ENCODE measurements at places on chromosomes 6 and 20. TPM values are rescaled to one million over a fixed set of nuclear protein-coding genes. Genes with fewer than 3 reads are reported as not detected.
A peak's percentile ranks its signal among the peaks of the same experiment; 100 is the strongest.

DNA sequence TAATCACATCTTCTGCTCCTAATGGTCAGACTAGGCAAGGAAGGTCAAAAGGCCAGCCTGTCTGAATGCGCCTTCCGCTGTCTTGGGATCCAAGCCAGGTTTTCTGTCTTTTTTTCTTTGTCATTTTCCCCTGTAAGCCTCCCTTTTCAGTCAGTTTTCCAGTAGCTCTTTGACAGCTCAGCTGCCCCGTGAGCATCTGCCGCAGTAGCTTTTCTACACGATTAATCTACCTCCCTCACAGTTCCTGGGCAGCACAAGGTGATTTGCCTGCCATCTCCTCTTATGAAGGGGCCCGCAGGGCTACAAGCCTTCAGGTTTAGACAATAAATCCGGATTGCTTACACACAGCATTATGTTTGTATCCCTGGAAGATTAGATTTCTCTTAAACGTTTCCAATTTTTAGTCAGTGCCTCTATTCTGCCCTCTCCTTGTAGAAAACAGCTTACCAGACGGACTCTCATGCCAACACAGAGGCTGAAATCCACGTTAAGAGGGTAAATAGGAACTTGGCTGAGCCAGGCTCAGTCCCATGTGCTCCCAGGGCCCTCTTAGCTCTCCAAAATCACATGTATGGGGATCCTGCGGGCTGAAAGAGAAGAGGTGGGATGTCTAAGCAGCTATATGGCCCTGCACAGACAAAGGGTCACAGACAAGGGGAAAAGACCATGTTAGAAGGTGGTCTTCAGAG is 77.2 kb downstream of the LY86 start:
- DNase-seq, result no peak
- peaks cover 47% of the 10 kb centered on the region for H3K27me3 ChIP-seq
- no peaks in the 10 kb centered on the region for H3K36me3 ChIP-seq
- H3K4me1 ChIP-seq, result no peaks in the 10 kb centered on the region

BPIFA1 gene
- total RNA-seq, result not detected

DNA sequence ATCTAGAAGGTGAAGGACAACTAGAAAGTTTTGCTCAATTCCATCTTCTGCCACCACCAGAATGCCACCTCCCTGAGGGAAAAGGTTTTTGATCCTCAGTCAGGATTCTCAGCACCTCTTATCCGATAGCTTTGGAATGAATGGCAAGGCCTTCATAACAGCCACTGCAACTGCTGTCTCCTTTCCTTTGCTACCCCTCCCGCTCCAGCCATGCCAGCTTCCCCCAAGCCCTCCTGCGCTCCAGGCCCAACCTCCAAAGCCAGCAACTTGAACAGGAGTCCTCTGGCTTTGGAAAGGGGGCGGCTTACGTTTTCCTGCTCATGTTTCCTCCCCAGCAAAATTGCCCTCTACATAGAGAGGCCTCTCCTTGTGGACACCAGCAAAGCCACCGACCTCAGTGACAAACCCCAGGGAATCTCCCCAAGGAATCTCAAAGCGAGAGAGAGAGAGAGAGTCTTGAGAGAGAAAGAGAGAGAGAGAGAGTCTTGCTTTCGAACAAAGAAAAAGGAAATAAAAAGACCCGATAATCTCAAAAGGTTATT is 420 bp upstream of the BTN2A1 start:
- peak overlapping the region; percentile 7 for H3K27ac ChIP-seq
- H3K4me3 ChIP-seq, result peak overlapping the region; percentile 78
- no peak for DNase-seq
- H3K27me3 ChIP-seq, result no peaks in the 10 kb centered on the region
- H3K4me1 ChIP-seq, result peaks cover 21% of the 10 kb centered on the region
- H3K36me3 ChIP-seq, result peaks cover 18% of the 10 kb centered on the region

FAM217A gene
- total RNA-seq, result not detected

DNA sequence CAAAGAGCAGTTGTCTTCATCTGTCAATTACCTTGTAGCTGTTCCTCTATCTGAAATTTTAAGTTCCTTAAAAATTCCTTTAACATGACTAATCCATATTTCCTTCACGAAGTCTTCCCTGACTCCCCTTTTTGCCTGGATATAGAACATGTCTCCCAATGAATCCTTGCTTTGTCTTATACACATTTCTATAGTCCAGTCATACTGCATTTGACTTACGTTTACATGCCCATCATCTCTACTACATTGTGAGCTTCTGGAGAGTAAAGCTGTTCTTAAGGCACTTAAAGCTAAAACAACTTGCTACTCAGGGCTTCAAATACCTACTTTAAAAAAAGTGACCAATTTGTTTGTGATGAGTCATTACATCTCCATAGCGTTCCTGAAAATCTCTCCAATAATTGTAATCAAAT is 4.9 kb downstream of the REV3L start:
- H3K27ac ChIP-seq, result no peak overlapping the region
- peaks cover 27% of the 10 kb centered on the region for H3K4me1 ChIP-seq
- no peaks in the 10 kb centered on the region for H3K36me3 ChIP-seq

DNA sequence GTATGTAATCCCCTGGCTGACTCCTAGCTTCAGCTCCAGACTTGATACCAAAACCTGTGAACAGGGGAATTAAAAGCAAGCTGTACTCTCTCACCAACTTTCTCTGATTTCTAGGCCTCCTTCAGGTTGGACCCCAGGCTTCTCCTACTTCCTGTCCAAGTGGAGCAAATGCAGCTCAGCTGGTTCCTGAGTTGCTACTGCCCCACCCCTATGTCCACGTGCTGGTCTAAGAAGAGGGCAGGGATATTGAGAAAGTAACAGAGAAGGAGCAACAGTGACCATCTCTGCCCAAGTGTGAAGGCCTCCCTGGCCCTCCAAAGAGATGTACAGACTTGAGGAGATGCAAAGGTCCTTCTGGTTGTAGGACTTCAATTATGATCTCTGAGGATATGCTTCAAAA is 188.3 kb upstream of the MCHR2 start:
- H3K4me3 ChIP-seq, result no peak overlapping the region
- no peaks in the 10 kb centered on the region for H3K36me3 ChIP-seq
- H3K27me3 ChIP-seq, result no peaks in the 10 kb centered on the region
- DNase-seq, result no peak
- peaks cover 19% of the 10 kb centered on the region for H3K4me1 ChIP-seq

SLC17A1 gene
- total RNA-seq, result not detected

GRCh38 chr6:16925461-16925860 is 164.2 kb upstream of the ATXN1 start:
- H3K4me3 ChIP-seq, result no peak overlapping the region
- H3K4me1 ChIP-seq, result no peaks in the 10 kb centered on the region
- H3K27me3 ChIP-seq, result no peaks in the 10 kb centered on the region
- H3K36me3 ChIP-seq, result no peaks in the 10 kb centered on the region

RIMS1 gene
- total RNA-seq, result 0.81 TPM
